ENCODE measurements at places on chromosomes 11 and 22.
A peak's percentile ranks its signal among the peaks of the same experiment; 100 is the strongest.

- DNase-seq = no peak
Measured at GRCh38 chr11:95727620-95728019, 62.0 kb downstream of the FAM76B start.

DNA sequence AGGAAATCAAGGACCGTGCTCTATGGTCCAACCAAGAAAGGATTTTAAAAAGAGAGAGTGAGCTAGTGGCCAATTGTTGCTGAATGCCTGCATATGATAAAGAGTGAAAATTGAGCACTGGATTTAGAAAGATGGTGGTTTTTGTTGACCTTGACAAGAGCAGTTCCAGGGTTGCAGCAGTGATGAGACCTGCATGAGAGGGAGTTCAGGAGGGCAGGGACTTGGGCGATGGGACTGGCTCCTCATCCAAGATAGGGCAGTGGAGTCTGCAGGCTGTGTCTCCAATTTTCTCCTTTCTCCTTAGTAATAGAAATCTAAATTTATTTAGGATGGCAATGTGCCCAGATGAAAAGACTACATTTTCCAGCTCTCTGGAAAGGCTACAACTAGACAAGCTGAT is 94.0 kb upstream of the B3GAT1 start:
- no peak for DNase-seq

DNA sequence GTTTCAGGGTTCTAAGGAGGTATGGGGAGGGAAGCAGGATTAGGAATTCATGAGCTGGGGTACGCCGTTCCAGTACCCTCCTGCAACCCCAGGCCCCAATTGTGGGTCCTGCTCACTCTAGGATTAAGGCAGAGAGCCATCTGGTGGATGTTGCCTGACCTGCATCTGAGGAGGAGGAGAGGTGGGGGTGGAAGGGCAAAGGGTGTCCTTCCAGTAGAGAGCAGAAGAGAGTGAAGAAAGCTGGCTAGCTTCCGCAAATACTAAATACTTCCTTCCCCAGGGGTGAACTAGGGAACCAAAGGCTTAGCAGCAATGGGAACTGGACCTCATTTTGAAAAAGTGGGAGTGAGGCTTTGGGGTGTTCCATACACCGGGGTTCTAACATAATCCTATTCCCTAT is 10.6 kb downstream of the LRRC51 start:
- peak; percentile 48 for DNase-seq

DNA sequence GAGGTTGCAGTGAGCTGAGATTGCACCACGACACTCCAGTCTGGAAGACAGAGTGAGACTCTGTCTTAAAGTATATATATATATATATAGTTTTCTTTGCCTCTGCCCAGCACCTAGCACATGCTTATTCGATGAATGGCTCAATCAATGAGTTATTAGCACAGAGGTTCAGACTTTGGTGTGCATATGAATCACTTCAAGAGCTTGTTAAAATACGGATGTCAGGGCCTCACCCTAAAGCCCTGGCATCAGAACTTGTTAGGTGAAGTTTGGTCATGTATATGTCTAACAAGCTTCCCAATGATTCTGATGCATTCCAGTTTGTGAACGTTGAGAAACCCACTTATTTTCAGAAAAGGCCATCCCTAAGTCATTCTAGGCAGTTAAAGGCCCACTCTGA is 21.8 kb upstream of the TMEM86A start:
- no peak for DNase-seq

- DNase-seq = no peak
Measured at GRCh38 chr11:107591378-107592230, 657 bp downstream of the ELMOD1 start.

DNA sequence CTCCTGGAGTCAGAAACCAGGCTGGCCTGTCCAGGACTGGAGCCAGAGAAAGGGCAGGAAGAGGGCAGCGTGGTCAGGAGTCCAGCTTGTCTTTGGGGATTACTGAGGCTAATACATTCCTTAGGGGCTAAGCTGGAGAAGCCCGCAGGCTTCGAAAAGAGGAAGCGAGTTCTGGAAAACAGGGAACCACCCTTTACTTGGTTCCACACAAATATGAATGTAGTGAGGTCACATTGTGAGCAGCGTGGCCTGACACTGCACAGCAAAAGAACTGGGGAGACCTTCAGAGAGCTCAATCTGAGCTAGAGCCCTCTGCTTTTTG is 132.3 kb downstream of the CEP164 start:
- no peak for DNase-seq

DNA sequence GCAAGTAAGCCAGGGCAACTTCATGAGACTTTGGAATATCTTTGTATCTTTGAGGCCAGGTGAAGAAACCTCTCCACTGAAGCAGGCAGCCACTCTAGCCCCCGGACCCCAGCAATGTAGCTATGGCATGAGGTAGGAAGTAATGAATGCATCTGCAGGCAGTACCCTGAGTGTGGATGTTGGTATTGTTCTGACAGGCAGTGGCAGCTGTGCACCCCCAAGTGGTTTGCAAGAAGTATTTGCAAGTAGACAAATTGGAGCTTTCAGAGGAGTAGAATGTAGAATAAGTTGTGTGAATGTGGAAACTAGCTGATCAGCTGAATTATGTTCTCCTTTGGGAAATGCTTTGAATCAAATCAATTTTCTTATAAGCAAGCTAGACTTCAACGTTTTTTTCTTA is 194.4 kb upstream of the PGR start:
- DNase-seq = no peak

DNA sequence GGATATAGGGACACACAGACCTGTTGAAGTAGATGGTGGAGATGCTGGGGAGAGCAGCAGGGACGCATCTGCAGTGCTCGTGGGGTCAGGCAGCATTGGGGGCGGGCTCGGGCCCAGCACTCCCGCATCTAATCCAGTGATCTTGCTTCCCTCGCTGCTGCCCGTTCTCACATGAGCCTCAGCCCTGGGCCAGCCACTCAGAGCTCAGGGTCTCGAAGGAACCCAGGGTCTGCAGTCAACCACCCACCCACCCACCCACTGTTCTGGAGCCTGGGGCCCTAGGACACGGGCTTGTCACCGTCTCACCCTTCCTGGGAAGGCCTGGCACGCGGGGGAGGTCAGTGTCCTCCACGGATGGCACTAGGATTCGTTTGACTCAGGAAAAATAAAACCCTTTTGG is 406.0 kb downstream of the TBC1D22A start:
- DNase-seq = no peak

- DNase-seq = no peak
Measured at GRCh38 chr11:74195828-74196227, 24.7 kb downstream of the PPME1 start.

DNA sequence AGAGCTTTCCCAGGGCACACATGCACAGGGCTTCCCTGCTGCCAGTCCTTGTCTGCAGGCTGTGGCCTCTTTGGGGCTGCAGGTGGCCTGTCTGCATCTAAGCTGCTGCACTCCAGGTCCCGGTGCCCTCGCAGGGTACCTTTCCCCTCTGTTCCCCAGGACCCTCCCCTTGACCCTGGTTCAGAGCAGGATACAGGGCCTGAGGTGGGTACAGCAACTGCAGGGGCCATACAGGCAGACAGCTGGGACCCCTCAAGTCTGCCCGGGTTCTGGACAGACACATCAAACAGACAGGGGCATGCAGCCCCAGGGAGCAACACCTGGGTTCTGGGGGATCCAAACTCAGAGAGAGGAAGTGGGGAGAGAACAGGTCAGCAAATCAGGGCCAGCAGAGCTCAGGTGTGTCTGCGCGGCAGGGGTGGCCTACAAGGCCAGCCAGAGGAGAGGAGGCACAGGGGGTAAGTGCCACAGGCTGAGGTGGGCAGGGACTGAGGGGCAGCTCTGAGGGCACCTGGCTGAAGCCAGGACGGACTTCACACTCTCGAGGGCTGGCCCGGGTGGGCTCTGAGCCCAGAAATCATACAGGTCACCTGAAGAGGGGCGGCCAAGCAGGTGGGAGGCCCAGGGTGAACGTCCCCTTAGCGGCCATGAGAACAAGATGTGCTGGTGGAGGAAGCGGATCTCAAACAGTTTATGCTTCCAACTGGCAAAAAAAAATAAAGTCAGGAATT is 29.9 kb upstream of the COMT start:
- no peak for DNase-seq

DNA sequence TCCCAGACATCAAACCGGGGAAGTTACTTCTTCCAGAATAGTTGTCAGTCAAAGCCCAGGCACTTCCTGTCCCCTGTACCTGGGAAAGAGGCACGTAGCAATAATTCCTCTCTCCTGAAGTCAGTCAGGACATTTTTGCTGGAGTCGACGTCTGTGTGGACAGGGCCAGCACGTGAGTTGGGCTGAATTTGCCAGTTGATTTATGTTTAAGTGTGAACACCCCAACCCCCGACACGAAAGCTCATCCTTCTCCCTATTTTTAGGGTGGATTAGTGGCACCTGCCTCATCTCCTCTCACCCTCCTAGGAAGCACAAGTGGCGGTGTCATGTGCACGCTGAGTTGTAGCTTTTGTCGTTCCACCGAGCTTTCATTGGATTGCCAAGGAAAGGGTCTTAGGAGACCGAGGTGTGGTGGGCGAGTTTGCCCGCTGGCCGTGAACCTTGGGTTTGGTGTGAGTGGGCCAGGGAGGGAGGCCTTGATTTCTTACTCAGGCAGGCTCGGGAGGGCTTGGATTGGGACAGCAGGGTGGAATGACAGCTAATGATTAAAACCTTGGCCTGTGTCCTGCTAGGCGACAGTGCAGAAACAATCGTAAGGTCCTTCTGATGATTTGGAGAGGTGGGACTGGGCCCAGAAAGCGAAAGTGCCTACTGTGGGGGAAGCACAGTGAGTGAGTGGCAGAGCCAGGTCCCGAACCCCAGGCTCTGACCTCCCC is 87.0 kb upstream of the CRYBB3 start:
- DNase-seq = no peak

GRCh38 chr11:33294797-33295196 is 37.6 kb downstream of the HIPK3 start:
- DNase-seq = no peak

Measured in hematopoietic multipotent progenitor cell (in vitro differentiated cells).